ENCODE measurements at places on chromosomes 12 and 14.

DNA sequence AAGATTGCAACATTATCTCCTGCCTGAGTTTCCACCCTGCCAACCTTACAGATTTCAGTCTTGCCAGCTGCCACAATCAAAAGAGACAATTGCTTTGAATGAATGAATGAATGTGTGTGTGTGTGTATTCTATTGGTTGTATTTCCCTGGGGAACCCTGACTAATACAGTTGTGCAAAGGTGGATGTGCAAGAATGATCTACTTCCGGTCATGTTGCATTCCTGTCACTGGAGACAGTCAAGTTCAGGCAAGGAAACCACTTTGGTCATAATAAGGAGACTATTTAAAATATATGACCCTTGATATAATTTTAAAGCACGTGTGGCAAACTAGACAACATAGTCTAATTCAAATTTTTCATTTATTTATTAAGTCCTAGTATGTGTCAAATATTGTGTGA, 13.1 kb downstream of the RERG start:
- DNase-seq: no peak

GRCh38 chr12:19166387-19166786, 36.9 kb downstream of the PLEKHA5 start:
- DNase-seq: no peak

- DNase-seq: no peak
These were observed 67.5 kb downstream of the NIN start for GRCh38 chr14:50763382-50764007.

DNA sequence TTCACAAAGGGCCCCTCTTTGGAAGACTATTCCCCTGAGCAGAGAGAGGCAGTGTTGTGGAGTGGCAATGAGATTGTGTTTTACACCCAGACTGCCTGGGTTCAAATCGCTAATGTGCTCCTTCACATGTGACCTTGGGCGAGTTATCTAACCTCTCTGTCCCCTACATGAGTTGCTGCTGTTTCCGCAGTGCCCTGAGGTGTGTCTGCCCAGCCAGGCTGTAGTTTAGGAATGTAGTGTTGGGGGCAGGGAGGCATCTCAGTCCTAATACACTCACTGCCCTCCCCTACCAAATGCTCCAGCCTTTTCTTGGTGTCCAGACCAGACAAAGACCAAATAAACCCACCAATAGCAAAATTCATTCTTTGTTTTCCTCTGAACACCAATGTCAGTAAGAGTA, 78.6 kb downstream of the SLC24A4 start:
- DNase-seq: no peak
